Ascending aorta (tissue), 2 donors: ENCODE measurements at places on chromosomes 5 and 9. TPM values are rescaled to one million over a fixed set of nuclear protein-coding genes. Genes with fewer than 3 reads are reported as not detected.

Gene PLAC8L1
- not detected for total RNA-seq

- peaks cover 7% of the 10 kb centered on the region for H3K4me1 ChIP-seq
- no peak overlapping the region for H3K4me3 ChIP-seq
- DNase-seq: no peak
- no peak overlapping the region for H3K27ac ChIP-seq
- H3K27me3 ChIP-seq: no peaks in the 10 kb centered on the region
These were observed 7.7 kb upstream of the SLC35D2 start for GRCh38 chr9:96391021-96391765.

- no peaks in the 10 kb centered on the region for H3K27me3 ChIP-seq
- H3K27ac ChIP-seq: no peak overlapping the region
- no peaks in the 10 kb centered on the region for H3K4me1 ChIP-seq
- no peaks in the 10 kb centered on the region for H3K36me3 ChIP-seq
These were observed 350.2 kb downstream of the KIAA0825 start for GRCh38 chr5:94268226-94268625.

- H3K27ac ChIP-seq: no peak overlapping the region
- no peaks in the 10 kb centered on the region for H3K4me1 ChIP-seq
- H3K36me3 ChIP-seq: no peaks in the 10 kb centered on the region
- no peaks in the 10 kb centered on the region for H3K27me3 ChIP-seq
These were observed 42.1 kb downstream of the RFK start for GRCh38 chr9:76352026-76352620.

Gene GPRIN1
- total RNA-seq: not detected

DNA sequence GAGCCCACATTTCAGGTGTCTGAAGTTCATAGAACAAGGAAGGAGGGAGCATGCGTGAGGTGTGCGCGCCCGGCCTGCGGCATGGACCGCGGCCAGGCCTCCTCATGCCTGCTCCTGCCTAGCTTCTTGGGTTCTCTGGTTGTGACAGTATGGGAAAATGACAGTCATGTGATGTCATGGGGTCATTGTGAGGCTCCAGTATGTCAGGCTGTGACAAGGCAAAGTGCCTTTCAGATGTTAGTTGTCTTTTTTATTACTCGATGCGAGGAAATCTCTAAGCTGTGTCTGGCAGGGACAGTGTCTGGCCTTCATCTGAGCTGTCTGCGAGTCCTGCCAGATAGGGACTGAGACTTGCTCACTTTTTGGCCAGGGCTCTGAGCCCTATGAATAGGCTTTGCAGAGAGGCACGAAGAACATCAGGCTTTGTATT lies 13.3 kb downstream of the UCK1 start:
- no peaks in the 10 kb centered on the region for H3K4me1 ChIP-seq
- no peak for DNase-seq
- H3K27ac ChIP-seq: no peak overlapping the region
- no peaks in the 10 kb centered on the region for H3K27me3 ChIP-seq
- no peak overlapping the region for H3K4me3 ChIP-seq

DNA sequence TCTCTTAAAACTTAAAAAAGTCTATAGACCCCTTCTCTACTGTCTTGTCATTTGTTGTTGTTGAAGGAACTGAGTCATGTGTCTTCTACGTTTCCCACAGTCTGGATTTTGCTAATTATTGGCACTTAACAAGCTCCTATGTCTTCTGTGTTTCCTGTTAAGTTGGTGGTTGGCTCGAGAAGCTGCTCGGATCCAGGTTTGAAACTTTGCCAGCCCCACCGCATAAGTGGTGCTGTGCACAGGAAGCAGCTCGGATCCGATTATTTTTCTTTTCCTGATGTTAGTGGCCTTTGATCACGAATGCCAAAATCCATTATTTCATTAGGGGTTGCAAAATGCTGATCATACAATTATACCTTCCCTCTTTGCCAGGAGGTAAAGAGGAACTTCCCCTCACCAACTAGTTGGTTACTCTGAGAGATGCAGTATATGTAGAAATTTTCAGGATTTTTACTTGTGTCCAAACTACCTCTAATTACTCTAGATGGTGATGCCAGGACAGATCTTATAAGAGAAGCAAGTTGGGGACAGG lies 186.5 kb downstream of the NSG2 start:
- H3K4me1 ChIP-seq: no peaks in the 10 kb centered on the region
- H3K4me3 ChIP-seq: no peak overlapping the region
- no peaks in the 10 kb centered on the region for H3K36me3 ChIP-seq

DNA sequence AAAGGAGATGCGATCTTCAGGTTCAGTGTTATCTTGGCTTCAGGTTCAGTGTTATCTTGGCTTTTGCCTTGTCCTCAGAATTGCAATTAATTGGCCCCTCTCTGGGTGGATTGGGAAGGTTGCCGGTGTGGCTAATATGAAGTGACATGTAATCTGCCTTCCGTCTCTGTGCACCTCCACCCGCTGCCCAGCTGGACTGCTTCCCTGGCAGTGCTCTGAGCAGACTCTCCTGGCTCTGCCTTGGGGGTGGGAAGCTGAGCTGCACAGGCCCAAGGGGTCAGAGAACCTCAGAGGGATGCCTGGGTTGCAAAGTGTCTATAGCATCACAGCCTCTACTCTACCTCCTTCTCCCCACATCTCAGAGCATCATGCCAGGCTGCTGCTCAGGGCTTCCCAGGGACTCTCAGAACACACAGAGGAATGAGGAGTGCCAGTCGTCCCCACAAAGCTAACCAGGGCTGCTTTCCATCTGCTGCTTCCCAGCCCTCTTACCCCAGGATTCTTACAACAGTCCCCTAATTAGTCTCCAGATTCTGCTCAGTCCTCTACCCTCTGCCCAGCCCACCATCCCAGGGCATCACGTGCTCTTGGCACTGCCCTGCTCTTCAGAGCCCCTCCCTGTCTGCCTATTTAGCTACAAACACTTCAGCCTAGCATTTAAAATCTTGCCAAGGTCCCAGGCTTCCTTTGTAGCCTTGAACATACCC lies 54.4 kb upstream of the AFAP1L1 start:
- no peak for DNase-seq
- H3K4me1 ChIP-seq: peaks cover 7% of the 10 kb centered on the region
- no peak overlapping the region for H3K4me3 ChIP-seq

DNA sequence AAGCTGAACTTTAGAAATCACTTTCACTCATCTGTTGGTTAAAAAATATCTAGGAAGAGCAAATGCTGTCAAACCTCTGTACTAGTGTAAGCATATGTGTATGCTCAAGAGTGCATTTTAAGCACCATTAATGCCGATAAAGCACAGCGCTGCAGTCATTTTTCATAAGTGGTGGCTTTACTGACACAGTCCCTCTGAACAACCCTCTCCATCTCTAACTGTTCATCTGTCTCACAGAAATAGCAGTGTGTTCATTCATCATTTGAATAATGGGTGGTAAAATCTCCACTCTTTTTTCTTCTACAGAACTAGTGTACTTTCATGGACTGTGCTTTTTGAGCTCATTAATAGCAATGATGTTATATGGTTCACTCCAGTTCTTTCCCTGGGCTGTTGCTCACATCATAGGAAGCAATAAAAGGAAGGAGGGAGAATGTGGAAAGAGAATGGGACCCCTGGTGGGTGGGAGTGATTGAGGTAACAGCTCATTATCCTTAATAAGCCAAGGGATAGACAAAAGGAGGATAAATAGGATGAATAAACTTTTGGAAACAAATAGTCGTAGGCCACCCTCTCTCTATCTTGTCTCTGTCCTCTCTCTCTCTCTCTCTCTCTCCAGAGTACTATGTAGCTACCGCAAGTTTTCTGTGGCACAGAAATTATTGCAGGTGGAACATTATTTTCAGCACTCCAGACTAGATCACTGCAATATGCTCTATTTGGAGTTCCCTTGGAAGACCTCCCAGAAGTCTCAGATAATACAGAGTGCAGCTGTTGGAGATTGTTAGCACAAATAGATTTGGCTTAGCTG lies 117.9 kb upstream of the PRDM9 start:
- H3K36me3 ChIP-seq: no peaks in the 10 kb centered on the region
- no peak for DNase-seq

Gene DHX29
- 11.3 TPM for total RNA-seq

DNA sequence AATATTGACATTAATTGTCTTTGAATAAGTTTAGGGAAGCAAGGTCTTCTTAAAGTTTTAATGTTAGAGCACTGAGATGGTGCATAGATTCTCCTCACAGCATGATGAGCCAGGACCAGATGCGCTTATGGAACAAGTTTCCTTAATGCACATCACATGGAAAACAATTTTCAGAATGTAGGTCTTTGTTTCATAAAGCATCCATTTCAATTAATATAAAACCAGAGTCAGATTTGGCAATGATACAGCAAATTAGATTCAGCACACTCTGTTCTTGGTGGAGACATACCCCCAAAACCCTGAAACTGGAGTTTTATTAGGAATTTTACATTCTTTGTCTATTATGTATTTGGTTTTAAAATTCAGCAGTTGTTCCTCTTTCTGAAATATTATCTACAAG lies 402.1 kb upstream of the SEMA6A start:
- no peak for DNase-seq
- no peaks in the 10 kb centered on the region for H3K36me3 ChIP-seq
- H3K27ac ChIP-seq: no peak overlapping the region
- H3K4me3 ChIP-seq: no peak overlapping the region
- H3K4me1 ChIP-seq: no peaks in the 10 kb centered on the region

GRCh38 chr5:32223972-32224609 lies 50.0 kb upstream of the GOLPH3 start:
- H3K27ac ChIP-seq: no peak overlapping the region
- H3K36me3 ChIP-seq: peaks cover 3% of the 10 kb centered on the region
- no peak for DNase-seq
- no peak overlapping the region for H3K4me3 ChIP-seq
- H3K27me3 ChIP-seq: no peaks in the 10 kb centered on the region

DNA sequence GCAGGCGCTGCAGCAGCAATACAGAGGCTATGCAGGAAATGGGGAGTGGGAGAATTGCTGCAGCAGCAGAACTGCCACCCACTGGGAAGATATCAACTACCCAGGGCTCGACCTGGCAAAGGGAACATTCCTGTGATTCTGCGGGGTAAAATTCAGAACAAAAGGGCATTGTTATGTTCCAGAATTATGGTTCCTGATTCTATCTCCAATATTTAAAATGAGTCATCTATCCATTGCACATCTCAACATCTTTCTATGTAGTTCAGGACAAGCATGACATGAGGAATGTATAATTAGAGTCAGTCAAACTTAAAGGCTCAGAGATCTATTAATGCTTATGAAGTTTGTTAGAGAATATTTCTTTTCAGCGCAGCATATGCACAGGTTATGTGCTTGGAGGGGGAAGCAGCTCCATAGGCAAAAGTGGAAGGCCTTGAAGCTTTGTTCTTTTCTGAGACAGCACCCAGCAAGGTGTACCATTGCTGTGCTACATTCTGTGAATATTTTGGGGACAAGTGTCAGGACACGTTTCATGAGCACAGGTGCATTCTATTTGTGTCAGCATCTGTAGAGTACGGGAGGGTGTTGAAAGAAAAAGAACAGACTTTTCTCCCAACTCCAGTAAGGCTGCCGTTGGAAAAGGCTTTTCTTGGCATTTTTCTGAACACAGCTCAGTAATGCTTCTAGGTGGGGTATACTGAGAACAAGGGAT lies 395.6 kb upstream of the MPDZ start:
- DNase-seq: no peak
- H3K27ac ChIP-seq: no peak overlapping the region
- H3K4me3 ChIP-seq: no peak overlapping the region
- no peaks in the 10 kb centered on the region for H3K27me3 ChIP-seq
- no peaks in the 10 kb centered on the region for H3K36me3 ChIP-seq

Gene KIF4B
- not detected for total RNA-seq

- no peak overlapping the region for H3K4me3 ChIP-seq
- no peaks in the 10 kb centered on the region for H3K36me3 ChIP-seq
- no peaks in the 10 kb centered on the region for H3K27me3 ChIP-seq
- no peaks in the 10 kb centered on the region for H3K4me1 ChIP-seq
- DNase-seq: no peak
- H3K27ac ChIP-seq: no peak overlapping the region
These were observed 84.0 kb upstream of the AGXT2 start for GRCh38 chr5:35131723-35132122.

DNA sequence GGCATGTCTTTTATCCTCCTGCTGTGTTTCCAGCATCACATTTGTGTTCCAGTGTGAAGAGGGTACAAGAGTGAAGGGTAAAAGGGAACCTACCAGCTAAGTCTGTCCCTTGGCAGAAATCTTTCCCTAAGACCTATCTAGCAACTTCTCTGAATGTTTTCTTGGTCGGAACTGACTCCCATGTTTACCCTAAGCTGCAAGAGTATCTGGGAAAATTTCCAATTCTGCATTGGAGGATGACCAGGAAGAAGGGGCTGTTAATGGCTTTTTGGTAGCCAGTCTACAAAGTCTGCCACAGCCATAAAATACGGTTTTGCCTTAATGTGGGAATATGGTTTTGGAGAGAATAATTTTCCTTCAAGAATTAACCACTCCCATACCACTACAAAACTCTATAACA lies 75.1 kb downstream of the MAST4 start:
- no peak overlapping the region for H3K4me3 ChIP-seq
- no peak for DNase-seq
- no peaks in the 10 kb centered on the region for H3K27me3 ChIP-seq
- H3K4me1 ChIP-seq: no peaks in the 10 kb centered on the region

GRCh38 chr9:100219347-100219746 lies 120.3 kb downstream of the INVS start:
- peaks cover 4% of the 10 kb centered on the region for H3K36me3 ChIP-seq
- no peaks in the 10 kb centered on the region for H3K27me3 ChIP-seq
- no peak overlapping the region for H3K27ac ChIP-seq
- no peak overlapping the region for H3K4me3 ChIP-seq
- DNase-seq: no peak
- H3K4me1 ChIP-seq: no peaks in the 10 kb centered on the region

DNA sequence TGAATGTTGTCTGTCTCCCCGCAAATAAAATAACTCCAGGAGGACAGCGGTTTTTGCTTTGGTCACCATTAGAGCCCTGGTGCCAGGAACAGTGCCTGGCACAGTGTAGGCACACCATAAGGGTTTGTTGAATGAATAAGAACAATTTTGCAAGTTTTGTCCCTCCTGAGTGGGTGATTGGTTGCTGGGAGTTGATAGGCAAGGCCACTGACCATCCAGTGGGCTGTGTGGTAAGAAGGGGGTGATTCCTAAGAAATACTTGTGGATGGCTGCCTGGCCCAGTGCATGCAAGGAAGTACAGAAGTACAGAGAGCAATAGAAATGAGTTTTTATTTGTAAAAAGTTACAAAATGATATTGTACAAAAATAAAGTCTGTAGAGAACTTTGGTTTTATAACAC lies 27.5 kb downstream of the GDNF start:
- no peak for DNase-seq
- no peak overlapping the region for H3K4me3 ChIP-seq
- H3K27me3 ChIP-seq: no peaks in the 10 kb centered on the region
- no peaks in the 10 kb centered on the region for H3K4me1 ChIP-seq
- H3K27ac ChIP-seq: no peak overlapping the region
